Ureter (tissue), 1 donor: ENCODE measurements at places on chromosomes 4 and X.

- DNase-seq, result no peak
Measured at GRCh38 chrX:22360129-22360528, 87.4 kb downstream of the CBLL2 start.

GRCh38 chr4:184978211-184978610, 40.1 kb upstream of the HELT start:
- DNase-seq, result no peak

DNA sequence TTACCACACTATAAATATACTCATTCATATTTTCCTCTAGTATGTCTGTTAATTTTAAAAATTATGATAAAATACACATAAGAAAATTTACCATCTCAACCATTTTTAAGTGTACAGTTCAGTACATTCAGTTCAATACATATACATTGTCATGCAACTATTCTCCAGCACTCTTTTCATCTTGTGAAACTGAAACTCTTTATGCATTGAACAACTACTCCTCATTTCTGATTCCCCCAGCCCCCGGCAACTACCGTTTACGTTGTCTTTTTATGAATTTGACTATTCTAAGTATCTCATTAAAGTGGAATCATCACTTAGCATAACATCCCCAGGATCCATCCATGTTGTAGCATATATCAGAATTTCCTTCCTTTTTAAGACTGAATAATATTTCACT, 8.7 kb downstream of the SMARCAD1 start:
- no peak for DNase-seq

GRCh38 chrX:86047174-86047935, at the start of gene CHM:
Gene CHM, minus strand, starts transcription at chrX:86047558. Its CDS starts 26 bp downstream, at chrX:86047532.
- DNase-seq, result peak; percentile 73

GRCh38 chr4:161952382-161952781, 211.4 kb downstream of the FSTL5 start:
- DNase-seq, result no peak

DNA sequence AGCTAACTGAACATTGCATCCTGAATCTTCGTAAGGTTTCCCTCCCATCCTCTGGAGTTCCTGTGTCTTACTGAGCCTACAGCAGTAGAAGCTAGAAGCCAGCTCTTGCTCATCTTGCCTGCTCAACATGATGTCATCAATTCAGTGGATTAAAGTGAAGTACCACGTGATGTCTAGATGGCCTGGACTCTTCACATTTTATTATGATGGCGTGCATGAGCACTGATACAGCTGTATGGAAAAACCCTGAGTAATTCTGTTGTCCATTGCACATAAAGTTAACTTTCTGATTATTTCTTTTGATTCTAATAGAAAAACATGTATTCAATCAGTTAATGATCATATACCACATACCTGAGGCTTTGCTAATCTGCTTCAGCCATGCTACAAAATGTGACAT, 2387.7 kb upstream of the TENM3 start:
- no peak for DNase-seq

DNA sequence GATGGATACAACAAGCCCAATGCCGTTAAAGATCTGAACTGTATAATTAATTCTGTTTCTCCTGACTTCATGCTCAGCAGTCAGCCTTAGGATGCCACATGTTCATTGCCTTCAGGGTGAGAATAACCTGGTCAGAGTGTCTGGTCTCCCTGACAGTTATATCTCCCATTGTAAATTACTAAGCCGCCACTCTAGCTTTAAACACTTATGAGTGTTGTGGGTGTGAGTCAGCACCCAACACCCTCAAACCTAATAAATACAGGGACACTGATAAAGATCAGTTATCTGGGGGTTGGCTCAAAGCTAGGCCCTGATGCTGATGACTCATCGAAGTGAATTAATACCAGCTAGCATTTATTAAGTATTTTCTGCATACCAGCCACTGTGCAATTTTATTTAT, 64.9 kb upstream of the DYNLT3 start:
- DNase-seq, result no peak

DNA sequence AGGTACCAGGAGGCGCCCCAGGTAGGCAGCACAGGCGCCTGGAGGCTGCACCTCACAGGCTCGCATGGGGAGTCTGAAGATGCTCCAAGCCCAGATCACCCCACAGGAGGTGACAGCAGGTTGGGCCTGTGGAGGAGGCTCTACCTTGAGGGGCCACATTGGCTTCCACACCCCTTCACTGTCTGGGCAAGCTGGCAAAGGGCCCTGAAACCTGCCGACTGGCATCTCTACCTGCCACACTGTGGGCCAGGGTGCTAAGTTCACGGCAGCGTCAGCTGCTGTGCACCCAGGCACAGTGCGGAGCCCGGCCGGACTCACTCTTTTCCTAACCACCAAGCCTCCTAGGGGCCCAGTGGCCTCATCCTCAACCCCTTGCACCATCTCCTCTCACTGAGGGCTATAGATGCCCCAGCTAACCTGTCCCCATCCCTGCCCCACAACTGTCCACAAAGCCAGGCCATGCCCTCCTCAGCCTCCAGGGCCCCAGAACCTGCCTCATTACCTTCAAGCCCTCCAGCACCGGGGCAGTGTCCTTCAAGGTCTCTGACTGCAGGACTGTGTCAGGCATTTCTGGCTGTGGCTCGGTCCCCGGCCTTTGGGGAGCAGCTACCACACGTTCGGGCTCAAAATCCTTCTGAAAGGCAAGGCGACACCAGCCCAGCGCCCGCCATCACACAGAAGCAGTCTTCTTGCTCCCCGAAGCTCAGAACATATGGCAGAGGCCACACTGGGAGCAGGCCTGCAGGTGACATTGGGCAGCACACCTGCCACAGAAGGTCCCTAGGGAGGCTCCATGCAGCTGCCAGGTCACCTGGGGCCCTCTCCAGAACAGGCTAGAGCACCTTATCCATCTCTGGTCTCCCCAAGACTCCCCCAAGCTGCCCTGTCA, 28.8 kb downstream of the FGFR3 start:
- no peak for DNase-seq

- DNase-seq, result no peak
Measured at GRCh38 chr4:138056541-138056940, 185.6 kb downstream of the SLC7A11 start.

DNA sequence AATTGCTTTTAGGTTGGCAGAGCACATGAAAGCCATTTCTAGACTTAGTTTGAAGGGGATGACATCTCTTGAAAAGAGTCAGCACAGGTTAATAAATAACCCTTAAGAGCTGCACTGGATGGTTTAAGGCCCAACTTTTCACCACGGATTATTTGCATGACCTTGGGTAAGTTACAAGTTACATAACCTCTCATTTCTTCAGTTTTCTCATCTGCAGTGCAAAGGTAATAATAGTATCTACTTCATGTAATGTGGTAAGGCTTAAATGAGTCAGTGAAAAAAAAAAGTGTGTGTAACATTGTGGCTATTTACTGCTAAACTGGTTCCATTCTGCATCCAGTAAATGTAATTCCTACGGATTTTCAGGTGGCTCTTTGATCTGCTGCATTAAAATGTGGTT, 715.8 kb downstream of the CCSER1 start:
- no peak for DNase-seq

- no peak for DNase-seq
Measured at GRCh38 chrX:64379924-64380323, 15.3 kb downstream of the MTMR8 start.

DNA sequence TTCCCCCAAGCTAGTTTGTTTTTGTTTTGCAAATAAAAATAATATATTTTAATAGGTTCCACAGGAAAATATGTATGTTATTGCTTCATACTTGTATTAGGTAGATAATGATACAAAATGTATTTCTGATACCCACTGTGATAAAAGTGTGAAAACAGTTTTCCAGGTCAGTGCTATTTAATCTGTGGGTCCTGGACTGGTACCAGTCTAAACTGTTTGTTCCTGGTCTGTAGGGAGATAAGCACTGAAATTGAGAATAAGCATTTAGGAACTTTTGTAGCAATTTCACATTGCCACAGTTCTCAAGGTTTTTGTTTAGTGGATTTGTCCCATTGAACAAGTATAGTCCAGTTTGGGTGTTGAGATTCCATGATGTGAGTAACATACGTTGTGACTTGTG, 110.5 kb downstream of the PDLIM5 start:
- DNase-seq, result no peak

DNA sequence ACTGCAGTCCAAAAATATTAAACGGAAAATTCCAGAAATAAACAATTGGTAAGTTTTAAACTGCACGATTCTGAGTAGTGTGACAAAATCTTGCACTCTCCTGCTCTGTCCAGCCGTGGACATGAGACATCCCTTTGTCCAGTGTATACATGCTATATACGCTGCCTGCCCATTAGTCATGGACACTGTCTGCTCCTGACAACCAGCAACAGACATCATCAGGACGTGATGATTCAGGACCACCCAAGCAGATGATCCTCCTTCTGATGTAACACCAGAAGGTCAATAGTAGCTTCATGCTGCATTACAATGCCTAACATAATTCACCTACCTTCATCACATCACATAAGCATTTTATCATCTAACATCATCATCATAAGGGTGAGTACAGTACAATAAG, 36.3 kb downstream of the ATRX start:
- no peak for DNase-seq

DNA sequence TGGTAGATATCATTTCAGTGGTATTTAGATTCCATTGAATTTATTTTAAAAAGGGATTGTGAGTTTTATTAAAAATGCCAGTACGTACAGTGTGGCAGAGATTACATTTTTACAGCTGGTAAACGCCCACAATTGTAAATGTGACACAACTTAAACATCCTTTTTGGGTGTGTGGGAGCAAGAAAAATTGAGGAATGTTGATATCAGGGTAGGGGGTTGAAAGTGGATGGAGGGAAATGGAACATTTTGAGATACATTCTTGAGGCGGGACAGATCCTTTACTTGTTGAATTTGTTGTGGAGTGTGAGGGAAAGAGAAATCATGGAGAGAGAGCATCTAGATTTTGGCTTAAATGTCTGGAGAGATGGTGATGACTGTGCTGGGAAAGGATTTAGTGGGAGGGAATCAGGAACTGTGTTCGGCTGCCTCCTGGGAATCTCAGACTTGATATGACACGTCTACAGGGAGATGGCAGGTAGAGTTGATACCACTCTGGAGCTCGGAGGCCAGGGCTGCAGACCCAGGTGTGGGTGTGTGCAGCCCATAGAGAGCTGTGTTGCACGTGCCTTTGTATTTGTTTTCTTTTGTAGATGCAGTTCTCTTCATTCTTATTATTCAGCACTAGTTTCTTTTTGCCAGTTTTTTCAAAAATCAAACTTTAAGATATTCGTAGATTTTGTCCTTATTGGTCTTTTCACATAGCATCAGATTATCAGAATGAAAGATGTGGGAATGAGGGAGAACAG, 10.8 kb downstream of the TMEM131L start:
- no peak for DNase-seq

GRCh38 chr4:2913168-2913567, 50.0 kb downstream of the NOP14 start:
- DNase-seq, result no peak
